ENCODE measurements at places on chromosomes 13 and 19. TPM values are rescaled to one million over a fixed set of nuclear protein-coding genes. Genes with fewer than 3 reads are reported as not detected.
A peak's percentile ranks its signal among the peaks of the same experiment; 100 is the strongest.

The AP1M2 gene
- total RNA-seq: not detected

The PDX1 gene
- total RNA-seq: not detected

DNA sequence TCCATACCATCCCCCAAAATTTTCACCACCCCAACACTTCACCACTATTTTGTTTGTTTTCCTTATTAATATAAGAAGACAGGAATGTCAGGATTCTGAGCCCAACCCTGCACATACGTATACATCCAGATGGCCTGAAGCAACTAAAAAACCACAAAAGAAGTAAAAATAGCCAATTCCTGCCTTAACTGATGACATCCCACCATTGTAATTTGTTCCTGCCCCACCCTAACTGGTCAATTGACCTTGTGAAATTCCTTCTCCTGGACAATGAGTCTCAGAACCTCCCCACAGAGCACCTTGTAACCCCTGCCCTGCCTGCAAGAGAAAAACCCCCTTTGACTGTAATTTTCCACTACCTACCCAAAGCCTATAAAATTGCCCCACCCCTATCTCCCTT, 132.5 kb downstream of the ZNF675 start:
- no peak overlapping the region for H3K27ac ChIP-seq
- H3K36me3 ChIP-seq: no peaks in the 10 kb centered on the region
- H3K27me3 ChIP-seq: no peaks in the 10 kb centered on the region
- H3K4me3 ChIP-seq: no peak overlapping the region

DNA sequence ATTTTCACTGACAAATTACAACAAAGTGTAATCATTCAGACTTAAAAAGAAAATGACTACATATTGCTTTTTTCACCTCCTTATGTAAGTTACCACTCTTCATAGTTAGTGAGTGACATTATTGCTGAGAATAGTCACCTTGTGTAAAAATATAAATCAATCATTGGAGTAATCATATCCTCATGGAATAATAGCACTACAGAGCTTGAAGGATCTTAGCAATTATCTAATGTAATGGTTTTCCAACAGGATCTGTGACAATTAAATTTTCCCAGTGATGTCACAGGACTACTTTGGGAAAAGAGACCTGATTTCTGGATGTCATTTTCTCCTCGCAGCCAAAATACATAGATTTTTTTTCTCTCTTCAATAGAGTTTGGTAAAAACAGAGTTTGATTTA, 833.0 kb upstream of the PCDH9 start:
- no peak overlapping the region for H3K27ac ChIP-seq
- H3K4me1 ChIP-seq: no peaks in the 10 kb centered on the region

DNA sequence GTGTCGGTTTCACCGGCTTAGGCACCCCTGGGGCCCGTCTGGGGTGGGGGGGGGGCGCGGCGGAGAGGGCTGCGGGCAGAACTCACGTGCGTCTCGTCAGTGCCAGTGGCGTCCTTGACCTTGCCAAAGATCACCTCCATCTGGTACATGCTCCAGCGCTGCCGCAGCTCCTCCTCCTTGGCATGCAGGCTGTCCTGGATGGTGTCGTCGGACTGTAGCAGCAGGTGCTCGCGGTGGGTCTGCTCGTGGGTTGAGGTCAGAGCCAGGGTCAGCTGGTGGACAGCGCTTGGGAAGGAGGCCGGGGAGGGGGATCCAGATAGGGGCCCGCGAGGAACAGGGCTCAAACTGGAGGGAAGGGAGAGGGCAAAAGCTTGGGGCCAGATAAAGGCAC, 4.7 kb upstream of the RGL3 start:
- H3K4me3 ChIP-seq: no peak overlapping the region
- no peak for DNase-seq
- H3K36me3 ChIP-seq: no peaks in the 10 kb centered on the region
- H3K4me1 ChIP-seq: peaks cover 42% of the 10 kb centered on the region
- H3K27me3 ChIP-seq: no peaks in the 10 kb centered on the region

DNA sequence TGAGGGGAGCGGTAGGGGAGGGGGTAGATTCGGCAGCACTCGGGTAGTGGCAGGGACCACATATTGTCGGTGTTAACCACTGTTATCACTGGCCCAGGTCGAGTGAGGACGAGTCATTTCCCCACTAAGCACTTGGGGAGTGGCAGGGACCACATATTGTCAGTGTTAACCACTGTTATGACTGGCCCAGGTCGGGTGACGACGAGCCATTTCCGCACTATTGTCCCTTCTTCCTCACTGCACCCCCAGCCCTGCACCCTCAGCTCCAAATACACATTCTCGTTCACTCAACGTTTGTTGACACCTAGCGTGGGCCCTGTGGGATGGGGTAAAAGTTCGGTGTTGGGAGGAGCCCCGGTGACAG, 467 bp upstream of the CLN5 start:
- H3K36me3 ChIP-seq: no peaks in the 10 kb centered on the region
- peak overlapping the region; percentile 96 for H3K4me3 ChIP-seq
- DNase-seq: no peak
- peaks cover 28% of the 10 kb centered on the region for H3K4me1 ChIP-seq
- no peaks in the 10 kb centered on the region for H3K27me3 ChIP-seq

The CACNG7 gene
- total RNA-seq: not detected

The ERICH6B gene
- total RNA-seq: not detected

GRCh38 chr13:65470781-65471180, 1759.4 kb downstream of the PCDH9 start:
- no peaks in the 10 kb centered on the region for H3K36me3 ChIP-seq
- H3K4me3 ChIP-seq: no peak overlapping the region
- no peaks in the 10 kb centered on the region for H3K4me1 ChIP-seq
- no peak for DNase-seq
- no peak overlapping the region for H3K27ac ChIP-seq
- H3K27me3 ChIP-seq: no peaks in the 10 kb centered on the region

DNA sequence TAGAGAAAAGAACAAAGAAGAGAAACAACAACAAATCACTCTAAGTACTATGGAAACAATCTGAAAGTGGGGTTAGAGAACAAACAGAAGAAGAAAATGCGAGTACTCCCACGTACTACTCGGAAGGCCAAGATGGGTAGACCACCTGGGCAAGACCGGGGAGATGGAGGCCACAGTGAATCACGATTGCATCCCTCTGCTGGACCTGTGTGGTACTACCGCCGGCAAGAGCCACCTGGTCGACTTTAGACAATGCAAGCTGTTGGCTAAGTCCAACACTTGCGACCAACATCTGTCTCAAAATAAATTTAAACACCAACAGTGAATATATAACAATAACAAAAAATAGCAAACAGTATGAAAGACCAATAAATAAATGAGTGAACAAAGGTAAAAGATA, 45.5 kb upstream of the ZNF91 start:
- DNase-seq: peak; percentile 34
- H3K4me3 ChIP-seq: no peak overlapping the region
- no peaks in the 10 kb centered on the region for H3K27me3 ChIP-seq

GRCh38 chr13:93147298-93147645, 79.3 kb upstream of the GPC6 start:
- no peak overlapping the region for H3K4me3 ChIP-seq
- no peak for DNase-seq
- no peaks in the 10 kb centered on the region for H3K36me3 ChIP-seq
- H3K27me3 ChIP-seq: no peaks in the 10 kb centered on the region
- no peak overlapping the region for H3K27ac ChIP-seq
- H3K4me1 ChIP-seq: no peaks in the 10 kb centered on the region

The ZNF682 gene
- total RNA-seq: 3.4 TPM

DNA sequence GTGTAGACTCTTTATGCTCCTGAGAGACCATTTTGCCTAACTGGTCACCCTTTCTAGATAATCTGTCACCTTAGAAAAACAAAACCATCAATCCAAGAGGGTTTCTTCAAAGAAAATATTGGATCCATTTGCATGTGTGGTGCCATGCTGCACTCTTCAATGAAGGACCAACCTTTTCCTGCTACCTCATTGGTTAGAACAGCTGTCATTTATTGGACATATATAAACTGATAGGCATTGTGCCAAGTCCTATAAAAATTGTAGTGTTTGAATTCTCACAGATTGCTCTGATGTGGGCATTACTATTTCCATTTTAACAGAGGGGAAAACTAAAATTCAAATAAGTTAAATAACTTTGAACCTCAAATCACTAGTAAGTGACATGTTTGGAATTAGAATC, 333.2 kb downstream of the MYO16 start:
- H3K27me3 ChIP-seq: no peaks in the 10 kb centered on the region
- no peaks in the 10 kb centered on the region for H3K36me3 ChIP-seq
- H3K4me1 ChIP-seq: no peaks in the 10 kb centered on the region

DNA sequence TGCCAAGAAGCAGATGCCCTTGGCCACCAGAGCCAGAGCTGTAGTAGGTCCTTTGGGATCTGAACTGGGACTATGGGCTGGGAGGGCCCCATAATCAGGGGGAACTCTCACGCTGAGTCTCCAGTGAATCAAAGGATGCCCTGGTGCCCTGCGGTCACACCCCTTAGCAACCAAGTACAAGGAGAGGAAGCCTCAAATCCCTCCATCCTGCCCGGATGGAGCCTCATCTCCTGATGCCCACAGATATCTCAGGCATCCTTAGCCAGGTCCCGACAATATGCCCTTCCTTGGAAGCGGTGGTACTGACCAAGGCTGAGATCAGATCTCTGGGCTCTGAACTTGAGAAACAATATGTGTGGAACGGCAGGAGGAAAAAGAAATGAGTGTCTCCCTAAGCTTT, 1.7 kb downstream of the PLEKHA4 start:
- H3K27ac ChIP-seq: peak overlapping the region; percentile 82
- H3K4me1 ChIP-seq: peaks cover 33% of the 10 kb centered on the region

The KLF1 gene
- not detected for total RNA-seq

DNA sequence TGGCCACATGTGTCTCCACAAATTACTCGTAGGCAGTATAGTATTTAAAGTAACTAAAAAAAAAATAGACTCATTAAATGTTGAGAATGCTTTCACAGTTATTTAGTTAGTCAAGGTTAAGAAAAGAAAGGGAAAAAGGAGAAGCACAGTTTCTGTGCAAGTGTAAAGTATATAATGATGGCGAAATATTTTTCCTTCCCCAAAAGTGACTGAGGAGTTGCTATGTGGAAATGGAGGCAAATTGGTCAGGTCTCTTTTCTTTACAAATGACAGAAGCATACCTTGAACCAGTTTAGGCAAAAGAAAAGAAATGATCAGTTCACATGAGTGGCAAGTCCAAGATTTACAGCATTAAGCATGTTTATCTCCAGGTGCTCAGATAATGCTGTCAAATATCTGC, 18.0 kb downstream of the CSNK1A1L start:
- no peaks in the 10 kb centered on the region for H3K36me3 ChIP-seq
- no peak overlapping the region for H3K4me3 ChIP-seq
- no peaks in the 10 kb centered on the region for H3K4me1 ChIP-seq
- no peaks in the 10 kb centered on the region for H3K27me3 ChIP-seq

The SCGB2B2 gene
- total RNA-seq: 0.83 TPM

The GPR18 gene
- total RNA-seq: not detected

The ZNF723 gene
- total RNA-seq: not detected

DNA sequence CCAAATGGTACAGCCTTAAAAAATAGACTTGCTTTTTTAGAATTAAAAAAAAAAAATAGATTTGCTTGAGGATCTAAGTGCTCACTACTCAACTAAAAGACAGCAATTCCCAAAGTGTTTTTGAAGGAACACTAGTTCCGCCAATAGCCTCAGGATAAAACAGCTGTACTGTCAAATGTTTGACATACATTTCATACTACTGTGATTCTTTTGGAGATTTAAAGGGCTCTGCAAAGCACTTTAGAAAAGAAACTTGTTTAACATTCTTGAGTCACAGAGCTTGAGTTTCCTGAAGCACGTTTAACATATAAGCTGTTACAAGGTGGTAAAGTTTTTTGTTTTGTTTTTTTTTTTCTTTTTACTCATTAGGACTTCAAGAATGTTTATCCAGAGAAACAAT, 23.1 kb upstream of the KLF5 start:
- DNase-seq: no peak
- H3K27ac ChIP-seq: no peak overlapping the region
- no peak overlapping the region for H3K4me3 ChIP-seq
- H3K4me1 ChIP-seq: no peaks in the 10 kb centered on the region
- no peaks in the 10 kb centered on the region for H3K27me3 ChIP-seq

DNA sequence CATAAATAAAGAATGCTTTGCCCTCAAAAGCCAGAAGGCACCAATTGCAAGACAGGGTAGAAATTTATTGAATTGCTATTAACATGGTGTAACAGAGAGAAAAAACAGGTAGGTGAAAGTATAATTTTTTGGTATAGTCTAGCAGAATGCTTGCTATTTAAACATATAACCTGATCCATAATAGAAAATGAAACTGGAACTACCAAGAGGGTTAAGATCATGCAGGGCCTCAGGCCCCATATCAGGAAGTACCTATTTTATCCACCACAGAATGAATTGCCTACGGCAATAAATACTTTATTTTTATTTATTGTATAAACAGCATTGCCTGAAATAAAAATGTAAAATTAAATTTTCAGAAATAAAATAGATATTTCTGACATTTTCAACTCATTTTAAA, 159.5 kb downstream of the PRR20E start:
- no peak overlapping the region for H3K27ac ChIP-seq
- H3K36me3 ChIP-seq: no peaks in the 10 kb centered on the region
- no peak overlapping the region for H3K4me3 ChIP-seq
- H3K27me3 ChIP-seq: no peaks in the 10 kb centered on the region
- DNase-seq: no peak
- H3K4me1 ChIP-seq: no peaks in the 10 kb centered on the region
